ENCODE measurements at places on chromosomes 3 and 15.

- DNase-seq = no peak
Observed at GRCh38 chr3:153848702-153849101, 272.5 kb upstream of the ARHGEF26 start.

- no peak for DNase-seq
Observed at GRCh38 chr3:184637705-184638104, 74.2 kb downstream of the MAGEF1 start.

GRCh38 chr3:161356287-161356686 lies 15.0 kb downstream of the SPTSSB start:
- DNase-seq = no peak

DNA sequence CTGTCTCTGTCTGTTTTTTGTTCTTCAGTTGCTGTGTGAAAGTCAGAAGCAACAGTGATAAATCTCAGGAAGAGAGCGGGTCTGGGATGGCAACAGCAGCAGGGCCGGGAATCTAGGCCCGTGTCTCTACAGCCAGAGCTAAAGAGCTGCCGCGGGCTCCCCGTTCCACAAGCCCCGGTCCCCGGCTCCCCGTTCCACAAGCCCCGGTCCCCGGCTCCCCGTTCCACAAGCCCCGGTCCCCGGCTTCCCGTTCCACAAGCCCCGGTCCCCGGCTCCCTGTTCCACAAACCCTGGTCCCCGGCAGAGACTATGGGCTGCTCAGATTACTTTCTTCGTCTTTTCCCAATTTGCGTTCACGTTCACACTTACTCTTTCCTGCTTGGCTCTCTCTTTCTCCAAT lies 19.5 kb downstream of the RCCD1 start:
- DNase-seq = no peak

DNA sequence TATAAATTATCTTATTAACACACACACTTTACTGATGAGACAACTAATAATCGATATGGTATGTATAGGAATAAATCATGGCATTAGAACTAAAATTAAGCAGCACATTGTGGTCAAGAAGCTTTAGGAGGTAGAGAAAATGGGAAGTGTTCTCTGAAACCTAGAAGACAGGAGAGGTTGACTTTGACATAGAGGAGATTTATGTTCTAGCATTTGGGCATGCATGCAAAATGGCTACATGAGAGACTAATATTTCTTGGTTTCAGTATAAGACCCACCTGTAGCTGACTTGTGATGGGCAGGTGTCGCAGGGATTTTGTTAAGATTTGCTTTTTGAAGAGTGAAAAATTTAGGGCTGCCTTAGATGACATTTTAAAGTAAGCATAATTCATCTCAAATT lies 209.7 kb upstream of the POU1F1 start:
- no peak for DNase-seq

DNA sequence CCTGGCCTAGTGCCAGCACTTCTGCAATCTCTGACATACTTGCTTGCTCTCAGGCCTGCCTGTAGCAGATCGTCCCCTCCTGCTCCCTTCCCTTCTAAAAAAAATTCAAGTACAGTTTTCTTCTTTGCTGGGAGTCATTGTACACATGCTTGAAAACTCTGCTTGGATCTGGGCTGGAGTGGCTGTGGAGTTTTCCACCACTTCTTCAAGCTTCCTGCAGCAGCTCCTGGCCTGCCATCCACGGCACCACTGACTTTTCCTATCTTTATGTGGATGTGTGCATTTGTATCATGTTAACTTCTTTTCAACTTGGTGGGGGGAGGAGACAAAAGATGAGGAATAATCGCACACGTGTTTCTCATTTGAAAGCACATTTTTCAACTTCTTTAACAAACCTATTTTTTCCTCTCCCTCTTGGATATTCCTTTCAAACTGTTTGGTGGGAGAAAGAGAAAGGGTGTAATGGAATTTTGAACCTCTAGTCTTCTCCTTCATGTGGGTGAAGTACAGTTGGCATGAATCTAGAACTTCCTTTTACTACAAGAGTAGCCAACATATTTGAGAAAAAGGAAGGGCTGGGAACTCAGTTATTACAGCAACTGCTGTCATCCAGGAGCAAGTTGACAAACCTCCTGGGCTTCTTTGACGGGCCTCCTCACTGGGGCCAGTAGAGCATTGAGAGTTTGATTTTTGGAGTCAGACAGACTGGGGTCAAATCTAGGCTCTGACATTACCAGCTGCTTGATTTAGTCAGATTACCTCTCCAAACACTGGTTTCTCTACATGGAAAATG lies 61.2 kb upstream of the LRTM1 start:
- no peak for DNase-seq

GRCh38 chr15:79901958-79902357 lies 5.1 kb upstream of the MTHFS start:
- no peak for DNase-seq

- DNase-seq = no peak
Observed at GRCh38 chr3:195750797-195751520, 30.2 kb downstream of the MUC20 start.

Measured in effector CD8-positive, alpha-beta T cell (primary cell).